Activated T-helper 2 cell treated with anti-CD3 and anti-CD28 coated beads, Interferon-gamma antibody, Interleukin-2, Interleukin-4, amounts not matched to agents 10 μg/mL and 5 μg/mL and 100 μg/mL, durations not matched to agents 14 hours and 24 hours and 36 hours (primary cell): ENCODE measurements at places on chromosomes 2 and 18.
A peak's percentile ranks its signal among the peaks of the same experiment; 100 is the strongest.

DNA sequence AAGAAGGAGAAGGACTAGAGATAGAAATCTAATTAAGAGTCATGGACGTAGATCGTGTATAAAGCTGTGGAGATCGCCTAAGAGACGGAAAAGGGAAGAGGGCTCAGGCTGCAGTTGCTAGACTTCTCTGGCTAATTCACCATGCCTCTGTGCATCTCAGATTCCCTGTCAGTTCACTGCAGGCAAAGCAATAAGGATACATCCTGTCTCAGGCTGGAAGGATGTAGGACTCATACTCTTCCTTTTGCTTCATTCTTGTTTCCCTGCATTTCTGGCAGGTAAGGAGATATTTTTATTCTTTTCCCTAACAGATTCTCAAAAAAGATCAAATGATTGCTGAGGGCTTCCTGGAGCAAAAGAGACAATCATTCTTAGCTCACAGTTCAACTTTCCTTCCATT, 112.5 kb downstream of the AP1S3 start:
- no peak for DNase-seq

GRCh38 chr18:12034241-12035100, 53.2 kb downstream of the IMPA2 start:
- DNase-seq, result no peak

DNA sequence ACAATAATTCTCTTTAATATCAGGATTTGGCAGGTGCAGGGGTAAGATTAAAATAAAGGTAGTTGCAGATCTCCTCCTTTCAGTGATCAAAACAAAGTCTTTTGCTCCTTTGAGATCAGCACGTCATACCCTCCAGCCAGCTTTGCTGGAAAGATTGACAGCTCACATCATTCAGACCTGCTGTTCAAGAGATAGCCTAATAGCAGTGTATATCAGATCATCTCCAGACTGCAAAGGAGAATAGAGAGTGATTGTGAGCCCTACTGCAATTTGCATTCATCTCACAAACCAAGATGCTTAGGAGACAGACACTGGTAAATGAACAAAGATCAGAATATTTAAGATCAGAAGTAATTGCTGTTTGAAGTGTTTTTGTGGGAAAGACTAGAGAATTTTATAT, 135.8 kb upstream of the DSEL start:
- DNase-seq, result no peak

DNA sequence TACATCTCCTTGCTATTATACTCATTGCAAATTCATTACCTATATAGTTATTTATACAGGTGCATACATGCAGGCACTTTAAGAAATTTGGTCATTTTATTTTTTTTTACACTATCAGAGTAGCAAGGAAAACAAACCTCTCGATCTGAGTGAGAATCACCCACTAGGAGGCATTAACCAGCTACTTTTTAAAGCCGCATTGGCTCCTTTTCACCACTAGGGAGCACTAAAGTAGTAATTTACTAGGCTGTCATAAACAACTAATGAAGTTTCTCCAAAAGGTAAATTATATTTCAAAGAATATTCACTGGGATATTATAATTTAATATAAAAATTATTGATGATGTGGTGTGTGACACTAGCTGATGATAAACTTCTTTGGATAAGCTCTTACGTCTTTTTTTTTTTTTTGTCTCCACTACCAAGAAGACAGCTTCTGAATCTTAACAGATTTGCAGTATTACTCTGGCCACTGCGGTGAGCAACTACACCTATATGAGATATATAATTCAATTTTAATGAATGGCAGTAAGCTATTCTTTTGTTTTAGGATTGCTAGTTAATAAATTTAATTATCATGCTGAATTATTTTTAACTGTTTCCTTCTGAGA, 101.9 kb downstream of the NOL4 start:
- no peak for DNase-seq

DNA sequence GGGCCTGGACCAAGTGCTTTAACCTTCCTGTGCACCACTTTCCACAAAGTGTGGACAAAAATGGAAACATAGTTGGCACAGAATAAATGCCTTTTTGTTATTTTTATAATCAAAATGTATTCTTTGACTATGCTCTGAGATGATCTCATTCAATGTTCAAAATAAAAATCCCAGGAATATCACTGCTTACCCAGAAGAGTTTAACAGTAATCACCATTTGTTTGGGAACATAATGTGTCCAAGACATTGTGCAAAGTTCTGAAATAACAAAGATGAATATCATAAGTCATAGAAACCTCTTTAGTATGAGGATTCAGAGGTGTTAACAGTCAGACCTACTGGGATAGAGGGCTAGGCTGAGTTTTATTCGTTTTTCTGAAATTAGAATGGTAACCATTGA, 668.1 kb downstream of the CNTNAP5 start:
- no peak for DNase-seq

DNA sequence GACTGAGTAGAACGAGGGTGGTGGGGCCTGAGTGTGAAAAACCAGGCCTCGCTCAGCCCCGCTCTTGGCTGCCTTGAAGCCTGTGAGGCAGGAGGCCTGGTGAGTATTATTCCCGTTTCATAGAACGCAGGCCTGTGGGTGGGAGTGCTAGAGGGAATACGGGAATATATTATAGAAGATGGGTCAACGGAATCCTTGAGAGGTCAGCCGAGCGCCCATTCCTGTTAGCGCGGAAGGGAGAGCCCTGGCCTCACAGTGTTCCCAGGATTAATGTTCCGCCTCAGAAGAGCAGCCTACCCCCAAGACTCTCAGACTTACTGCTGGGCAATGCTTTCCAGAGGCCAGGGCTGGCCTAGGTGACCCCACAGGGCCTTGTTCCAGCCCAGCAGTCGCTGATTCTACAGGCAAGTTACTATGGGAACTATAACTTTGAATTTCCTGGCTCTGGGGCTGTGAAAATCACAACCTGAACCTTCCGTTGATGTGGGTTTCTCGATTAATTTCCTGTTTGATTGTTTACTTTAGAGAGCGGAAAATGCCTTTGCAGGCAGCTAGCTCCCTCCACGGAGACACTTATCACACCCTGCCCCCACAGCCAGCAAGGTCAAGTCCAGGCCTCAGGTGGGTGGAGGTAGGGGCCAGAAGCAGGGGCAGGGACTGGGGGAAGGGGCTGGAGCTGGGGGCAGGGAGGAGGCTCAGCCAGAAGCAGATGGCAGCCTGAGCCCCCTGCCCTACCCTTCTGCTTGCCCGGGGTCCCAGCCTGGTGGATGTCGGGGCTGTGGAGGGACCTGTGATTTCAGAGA, 108.3 kb downstream of the SMAD7 start:
- peak; percentile 30 for DNase-seq

DNA sequence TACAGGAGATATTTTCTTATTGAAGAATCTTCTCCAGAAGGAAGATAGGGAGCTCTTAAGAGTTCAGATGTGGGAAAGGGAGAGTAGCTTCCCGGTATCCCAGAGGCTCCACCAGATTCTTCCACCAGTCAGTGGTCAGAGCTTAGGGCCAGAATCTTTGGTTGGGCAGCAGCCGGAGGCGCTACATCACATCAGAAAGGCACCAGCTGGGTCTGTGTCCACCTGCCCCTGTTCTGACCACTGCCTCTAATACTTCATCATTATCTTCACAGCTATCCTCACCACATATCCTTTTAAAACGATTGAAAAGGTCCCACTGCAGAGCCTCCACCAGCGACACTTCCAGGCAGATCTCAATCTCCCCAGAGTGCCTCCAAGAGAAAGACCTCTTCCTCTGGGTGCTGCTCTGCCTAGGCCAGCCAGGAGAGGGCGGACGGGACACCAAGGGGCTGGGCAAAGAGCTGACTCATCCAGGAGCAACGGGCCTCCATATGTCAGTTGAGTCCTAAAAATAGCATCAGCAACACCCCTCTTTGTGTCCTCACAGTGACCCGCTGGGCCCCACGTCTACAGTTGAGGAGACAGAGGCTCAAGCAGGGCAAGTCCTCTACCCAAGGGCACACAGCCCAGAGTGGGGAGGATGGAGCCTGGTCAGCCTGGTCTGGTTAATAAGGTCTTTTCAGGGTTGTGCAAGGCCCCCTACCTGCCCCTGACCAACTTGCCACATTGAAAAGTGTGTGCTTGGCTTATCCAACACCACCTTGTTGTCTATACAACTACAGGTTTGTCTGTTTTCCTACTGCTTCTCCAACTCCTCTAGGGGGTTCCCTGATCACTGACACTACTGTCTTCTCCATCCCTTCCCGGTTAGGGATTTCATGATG, 81.2 kb downstream of the ADD2 start:
- no peak for DNase-seq

DNA sequence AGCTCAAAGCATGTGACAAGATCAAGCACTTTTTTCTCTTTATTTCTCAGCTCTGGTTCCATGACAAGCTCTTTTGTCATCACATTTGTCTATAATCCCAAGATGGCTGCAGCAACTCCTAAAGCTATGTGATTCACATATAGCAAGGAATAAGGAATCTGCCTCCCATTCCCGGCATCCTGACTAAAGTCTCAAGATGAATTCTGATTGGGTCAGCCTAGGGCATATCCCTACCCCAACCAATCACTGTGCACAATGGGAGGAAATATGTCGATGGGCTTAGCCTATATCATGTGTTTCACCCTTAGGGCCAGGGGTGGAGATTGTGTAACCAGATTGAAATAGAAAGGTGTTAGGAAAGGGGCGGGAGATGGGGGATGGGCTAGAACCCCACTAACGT, 23.1 kb upstream of the COLEC12 start:
- DNase-seq, result no peak

DNA sequence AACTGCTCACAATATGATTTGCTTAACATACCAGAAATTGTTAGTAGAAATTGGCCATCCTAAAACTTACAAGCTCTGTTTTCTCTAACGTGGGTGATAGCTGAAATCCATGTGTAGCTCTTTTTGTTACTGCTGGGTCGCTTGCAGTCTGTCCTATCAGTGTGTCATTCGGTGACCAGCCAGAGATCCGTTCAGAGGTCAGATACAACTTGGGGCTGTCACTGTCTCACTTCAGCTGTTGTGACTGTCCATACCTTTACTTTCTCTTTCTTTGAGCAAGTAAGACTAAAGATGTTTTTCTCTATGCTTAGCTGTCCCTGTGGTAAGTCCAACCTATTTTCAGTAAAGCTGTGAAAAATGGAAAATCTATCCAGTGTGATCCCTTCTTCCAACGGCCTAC, 282.9 kb upstream of the KCNH7 start:
- DNase-seq, result no peak

GRCh38 chr2:163802284-163802683, 66.5 kb upstream of the FIGN start:
- DNase-seq, result no peak

DNA sequence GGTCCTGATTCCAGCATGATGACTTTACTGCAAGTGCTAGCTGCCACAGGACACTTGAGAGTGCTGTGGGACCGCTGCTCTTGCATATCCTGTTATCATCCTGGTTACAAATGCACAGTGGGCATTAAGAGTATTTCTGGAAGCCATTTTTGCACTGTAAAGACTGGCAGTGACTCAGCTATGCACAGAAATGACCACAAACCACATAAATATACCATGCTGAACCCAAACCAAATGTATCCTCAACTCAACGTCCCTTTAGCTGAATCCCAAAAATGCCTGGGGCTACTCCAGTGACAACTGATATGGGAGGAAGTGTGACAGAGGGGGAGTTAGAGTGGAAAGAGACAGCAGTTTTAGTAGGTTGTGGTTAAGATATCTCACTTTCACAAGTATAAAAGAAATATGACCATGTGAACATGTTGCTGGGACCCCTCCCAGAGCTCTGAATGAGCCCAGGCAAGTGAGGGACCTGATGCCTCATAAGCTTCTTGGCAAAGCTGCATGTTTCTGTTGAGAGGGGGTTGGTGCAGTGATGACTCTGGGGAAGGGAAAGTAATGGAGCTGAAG, 37.3 kb downstream of the RHBDD1 start:
- DNase-seq, result no peak

GRCh38 chr2:71907503-71907902, 240.2 kb downstream of the CYP26B1 start:
- DNase-seq, result no peak

- DNase-seq, result no peak
These were observed 231.9 kb downstream of the GALR1 start for GRCh38 chr18:77481541-77481940.

- no peak for DNase-seq
These were observed 341.6 kb upstream of the LRP1B start for GRCh38 chr2:142472382-142472781.

DNA sequence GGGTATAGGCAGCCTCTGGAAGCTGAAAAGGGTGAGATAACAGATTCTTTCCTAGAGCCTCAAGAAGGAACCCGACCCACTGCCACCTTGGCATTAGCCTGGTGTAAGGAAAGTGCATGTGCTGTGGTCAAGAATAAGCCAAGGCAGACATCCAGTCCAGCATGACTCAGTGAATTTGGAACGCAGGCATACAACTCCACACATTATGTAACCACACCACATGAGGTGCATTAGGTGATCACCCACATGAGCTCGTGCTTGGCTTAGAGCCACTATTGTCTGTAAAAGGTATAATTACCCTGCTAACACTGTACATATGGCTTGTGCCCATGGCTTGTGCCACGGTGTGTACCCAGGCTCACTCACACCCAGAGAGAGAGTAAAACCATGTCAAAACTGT, 583.7 kb upstream of the HNMT start:
- DNase-seq, result no peak

GRCh38 chr2:172323256-172323655, 104.1 kb upstream of the ITGA6 start:
- no peak for DNase-seq

DNA sequence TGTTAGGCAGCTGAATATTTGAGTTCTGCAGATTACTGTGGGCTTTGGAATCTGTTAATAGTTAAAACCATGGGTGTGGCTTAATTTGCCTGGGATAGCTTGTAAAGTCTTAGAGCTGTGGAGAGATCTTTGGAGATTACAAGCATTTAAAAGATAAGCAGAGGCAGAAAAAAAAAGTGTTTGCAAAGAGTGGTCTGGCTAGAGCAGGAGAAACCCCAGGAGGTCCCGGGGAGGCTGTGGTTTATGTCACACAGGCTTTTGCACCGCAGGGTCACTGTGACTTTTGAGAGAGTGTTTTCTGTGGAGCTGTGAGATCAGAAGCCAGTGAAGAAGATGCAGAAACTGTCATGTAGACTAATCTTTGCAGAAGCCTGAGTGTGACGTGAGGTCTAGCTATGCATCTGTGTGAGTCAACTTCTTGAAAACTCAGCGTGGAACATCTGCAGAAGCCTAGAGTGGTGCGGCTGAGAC, 49.0 kb downstream of the SETBP1 start:
- DNase-seq, result peak; percentile 67

DNA sequence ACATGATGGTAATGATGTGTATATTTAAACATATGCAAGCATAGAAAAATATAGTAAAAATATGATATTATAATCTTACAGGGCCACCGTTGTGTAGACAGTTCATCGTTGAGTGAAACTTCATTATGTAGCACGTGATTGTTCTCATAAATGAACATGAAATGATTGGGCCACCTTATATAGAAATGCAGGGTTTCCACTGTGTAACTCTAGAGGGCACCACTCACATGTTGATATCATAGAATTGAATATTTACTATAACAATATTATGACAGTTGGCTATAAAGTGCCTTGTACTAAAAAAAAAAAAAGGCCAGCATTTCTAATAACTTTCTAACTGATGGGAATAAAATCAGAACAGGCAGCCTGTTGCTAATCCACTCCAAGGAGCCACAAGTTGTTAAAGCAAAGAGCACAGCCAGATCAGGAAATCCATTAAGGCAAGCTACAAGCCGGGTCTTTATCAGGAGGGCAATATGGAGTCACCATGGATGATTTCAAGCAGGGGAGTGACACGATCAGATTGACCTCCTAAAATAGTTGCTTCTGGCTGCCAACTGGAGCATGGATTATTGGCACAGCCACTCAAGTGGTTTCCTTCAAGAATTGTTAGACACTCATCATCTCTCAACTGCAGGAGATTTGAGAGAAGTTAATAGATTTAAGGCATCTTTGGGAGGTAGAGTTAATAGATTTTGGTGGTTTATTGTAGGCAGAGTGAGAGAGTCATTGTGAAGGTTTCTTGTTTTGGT, 16.7 kb downstream of the IL1F10 start:
- DNase-seq, result no peak
